ENCODE measurements at places on chromosomes 13 and 19.
A peak's percentile ranks its signal among the peaks of the same experiment; 100 is the strongest.

GRCh38 chr13:51920786-51921185 is 59.0 kb downstream of the CCDC70 start:
- DNase-seq = no peak

DNA sequence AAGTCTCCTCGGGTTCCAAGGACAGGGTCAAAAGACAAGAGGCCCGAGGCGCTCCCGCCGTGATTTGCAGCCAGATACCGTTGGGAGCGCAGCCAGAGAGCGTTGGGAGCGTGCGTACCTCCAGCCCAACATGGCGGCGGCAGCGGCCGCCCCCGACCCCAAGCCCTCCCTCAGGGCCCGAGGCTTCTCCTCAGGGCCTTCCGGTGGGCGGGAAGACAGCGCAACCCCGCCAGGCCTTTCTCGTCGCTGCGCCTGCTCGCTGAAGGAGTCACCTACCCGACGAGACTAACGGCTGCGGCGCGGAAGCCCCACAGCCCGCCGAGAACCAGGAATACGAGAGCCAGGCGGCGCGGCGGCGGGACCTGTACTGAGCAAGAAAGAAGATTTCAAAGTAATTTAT is 3.2 kb upstream of the ZNF850 start:
- DNase-seq = no peak

DNA sequence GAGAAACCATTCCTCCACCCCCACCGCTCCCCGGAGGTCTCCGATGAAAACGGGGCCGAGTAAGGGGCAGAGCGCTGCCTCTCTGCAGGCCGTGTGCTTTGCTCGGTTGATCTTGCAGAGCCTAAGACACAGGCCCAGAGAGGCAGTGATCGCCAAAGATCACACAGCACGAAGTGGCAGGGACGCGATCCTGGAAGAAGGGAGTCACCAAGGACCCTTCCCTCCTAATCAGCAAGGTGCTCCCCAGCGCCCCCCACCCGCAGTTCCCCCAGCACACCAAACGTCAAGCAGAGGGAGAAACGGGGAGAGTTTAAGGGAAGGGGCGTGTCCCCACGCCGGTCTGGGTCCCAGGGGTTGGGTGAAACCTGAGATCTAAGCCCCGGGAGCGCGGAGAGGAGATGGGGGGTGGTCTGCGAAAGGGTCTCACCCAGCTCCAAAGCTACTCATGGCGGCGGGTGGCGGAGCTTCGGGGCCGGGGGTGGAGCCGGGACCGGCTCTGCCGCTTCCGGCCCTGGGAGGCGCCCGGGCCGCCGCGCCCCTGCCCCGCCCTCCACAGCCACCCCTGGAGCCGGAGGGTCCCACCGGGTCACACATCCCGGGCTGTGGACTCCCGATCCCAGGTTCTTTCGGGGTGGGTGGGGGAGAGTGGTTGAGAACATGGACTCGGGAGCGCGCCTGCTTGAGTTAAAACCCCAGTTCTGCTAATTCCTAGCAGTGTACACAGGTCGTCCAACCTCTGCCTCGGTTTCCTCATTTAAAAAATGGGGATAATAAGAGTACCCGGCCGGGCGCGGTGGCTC is at the start of gene EML2:
Gene EML2, minus strand, starts transcription at position 468 of the 800 bp plus-strand sequence. Its CDS starts 21 bp downstream, at position 447.
- DNase-seq = peak; percentile 30

DNA sequence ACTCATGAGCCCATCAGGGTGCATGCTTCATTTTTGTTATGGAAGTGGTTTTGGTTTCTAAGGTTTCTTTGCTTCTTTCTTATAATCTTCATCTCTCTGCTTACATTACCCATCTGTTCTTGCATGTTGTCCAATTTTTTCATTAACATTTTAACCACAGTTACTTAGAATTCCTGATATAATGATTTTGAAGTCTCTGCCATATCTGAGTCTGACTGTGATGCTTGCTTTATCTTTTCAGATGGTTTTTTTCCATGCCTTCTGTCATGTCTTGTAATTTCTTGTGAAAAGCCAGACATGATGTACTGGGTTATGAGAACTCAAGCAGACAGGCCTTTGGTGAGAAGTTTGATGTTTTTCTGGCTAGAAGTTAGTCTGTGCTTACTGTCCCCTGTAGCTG is 8.0 kb upstream of the ARGLU1 start:
- no peak for DNase-seq

DNA sequence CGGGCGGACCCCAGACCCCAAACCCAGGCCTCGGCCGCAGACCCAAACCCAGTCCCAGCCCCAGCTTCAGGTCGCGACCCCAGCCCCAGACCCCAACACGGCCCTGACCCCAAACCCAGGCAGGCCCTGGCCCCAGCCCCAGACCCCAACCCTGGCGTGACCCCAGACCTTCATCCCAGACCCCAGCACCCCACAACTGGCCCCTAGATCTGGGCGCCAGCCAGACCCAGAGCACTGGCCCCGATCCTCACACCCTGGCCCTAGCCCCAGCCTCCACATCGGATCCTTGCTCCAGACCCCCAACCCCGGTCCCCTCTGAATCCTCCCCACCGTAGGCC is 7.5 kb downstream of the MBD3 start:
- DNase-seq = no peak

GRCh38 chr19:16896146-16897028 is 7.6 kb downstream of the F2RL3 start:
- no peak for DNase-seq

GRCh38 chr13:112685896-112686295 is 3.9 kb upstream of the ATP11A start:
- no peak for DNase-seq

DNA sequence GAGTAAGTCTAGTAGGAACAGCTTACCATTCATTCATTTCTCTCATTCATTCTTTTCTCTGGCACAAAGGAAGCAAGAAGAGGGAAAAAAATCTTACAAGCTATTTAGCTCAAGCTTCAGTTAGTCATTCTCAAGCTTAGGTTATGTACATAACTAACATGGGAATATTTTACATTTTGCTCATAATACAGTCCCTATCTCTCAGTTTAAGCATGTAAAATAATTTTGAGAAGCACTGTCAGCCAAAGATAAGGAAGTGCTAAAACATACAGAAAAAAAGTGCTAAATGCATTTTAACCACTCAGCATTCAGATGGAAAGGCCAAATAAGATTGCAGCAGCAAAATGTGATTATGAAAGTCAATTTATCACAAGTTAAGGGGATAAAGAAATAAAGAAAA is 7.9 kb downstream of the RBM26 start:
- no peak for DNase-seq

DNA sequence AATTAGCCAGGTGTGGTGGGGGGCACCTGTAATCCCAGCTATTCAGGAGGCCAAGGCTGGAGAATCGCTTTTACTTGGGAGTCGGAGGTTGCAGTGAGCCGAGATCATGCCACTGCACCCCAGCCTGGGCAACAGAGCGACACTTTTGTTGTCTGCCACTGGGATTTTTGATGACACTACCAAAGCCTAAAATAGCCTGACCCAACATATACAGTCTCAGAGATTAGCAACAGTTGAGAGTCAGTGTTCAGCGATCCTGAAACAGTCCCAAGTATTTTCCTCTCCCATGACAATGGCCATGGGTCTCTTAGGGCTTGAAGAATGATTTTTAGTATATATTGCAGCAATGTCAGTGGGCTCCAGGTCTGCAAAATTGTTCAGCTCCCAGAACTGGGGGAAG is 32.9 kb downstream of the SLC25A30 start:
- no peak for DNase-seq

GRCh38 chr19:5186293-5187050 is 154.1 kb downstream of the PTPRS start:
- no peak for DNase-seq

- DNase-seq = no peak
These were observed 16.1 kb upstream of the SIGLEC6 start for GRCh38 chr19:51547397-51548212.

DNA sequence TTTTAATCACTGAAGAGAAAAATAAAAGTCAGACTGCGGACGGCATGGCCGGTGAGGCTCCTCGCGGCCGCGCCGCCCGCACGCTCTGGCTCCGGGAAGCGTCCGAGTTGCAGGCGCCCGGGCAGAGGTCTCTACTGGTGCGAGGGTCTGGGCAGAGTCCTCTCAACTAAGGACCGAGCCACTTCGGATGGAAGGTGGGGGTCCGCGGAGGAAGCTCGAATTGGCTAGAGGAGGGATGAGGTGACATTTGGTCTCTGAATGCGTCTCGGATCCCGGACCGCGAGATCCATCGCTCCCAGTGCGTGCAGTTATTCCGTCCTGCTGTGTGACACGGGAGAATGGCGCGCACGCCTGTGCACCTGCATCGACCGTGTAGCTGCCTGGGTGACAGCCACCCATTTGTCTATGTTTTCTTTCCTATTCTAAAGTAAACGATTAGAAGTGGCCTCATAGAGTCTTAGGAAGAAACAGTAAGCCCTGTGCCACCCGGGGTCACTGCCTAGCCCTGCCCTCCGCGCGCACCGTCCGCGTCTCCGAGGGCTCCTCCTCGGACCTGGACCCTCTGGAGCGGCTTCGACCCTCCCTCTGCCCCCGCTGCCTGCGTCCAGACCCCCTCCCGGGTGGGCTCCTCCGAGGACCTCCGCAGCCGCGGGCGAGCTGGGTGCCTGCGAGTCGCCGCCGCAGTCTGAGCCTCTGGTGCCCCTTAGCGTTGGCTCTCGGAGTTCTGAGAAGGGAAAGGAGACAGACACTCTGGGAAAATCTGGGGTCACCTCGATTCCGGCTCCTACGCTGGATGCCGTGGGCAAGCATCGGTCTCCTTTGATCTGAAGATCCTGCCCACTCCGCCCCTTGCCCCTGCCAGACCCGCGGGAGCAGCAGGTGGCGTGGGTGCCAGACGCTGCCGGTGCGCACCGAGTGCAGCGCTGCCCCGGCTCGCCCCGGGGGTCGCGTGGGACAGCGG is 347.4 kb downstream of the LIG4 start:
- DNase-seq = no peak

DNA sequence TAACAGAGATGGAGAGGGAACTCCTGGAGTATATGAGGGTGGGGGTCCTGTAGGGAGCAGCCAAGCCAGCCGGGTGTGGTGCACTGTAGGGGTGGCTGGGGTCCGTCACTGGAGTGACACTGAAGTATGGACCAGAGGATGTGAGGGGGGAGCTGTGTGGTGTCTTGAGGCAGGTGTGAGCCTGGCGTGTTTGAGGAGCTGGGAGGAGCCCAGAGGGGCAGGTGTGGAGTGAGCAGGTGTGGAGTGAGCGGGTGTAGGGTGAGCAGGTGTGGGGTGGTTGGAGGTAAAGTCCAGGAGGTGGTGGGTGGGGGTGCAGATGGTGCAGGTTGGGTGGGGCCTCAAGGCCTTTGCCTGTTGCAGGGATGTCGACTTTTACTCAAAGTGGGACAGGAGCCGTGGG is 5.9 kb downstream of the B3GNT8 start:
- DNase-seq = no peak

DNA sequence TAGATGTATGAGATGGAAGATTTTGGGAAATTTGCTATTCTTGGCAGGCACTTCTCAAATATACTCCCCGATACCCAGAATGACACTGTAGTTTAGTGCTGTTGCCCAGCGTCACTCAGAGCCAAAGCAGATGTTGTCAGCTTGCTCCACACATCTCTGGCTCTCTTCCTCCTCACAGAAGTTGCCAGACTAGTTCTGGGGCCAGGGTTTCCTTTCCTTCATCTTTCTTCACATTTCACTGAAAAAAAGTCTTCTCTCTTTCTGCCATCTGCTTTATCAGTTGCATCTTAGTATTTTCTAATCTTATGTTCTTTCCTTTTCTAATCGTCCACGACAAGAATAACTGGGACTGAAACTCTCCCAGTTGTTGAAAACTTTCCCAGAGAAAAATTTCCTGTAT is 251.4 kb downstream of the RGCC start:
- no peak for DNase-seq

DNA sequence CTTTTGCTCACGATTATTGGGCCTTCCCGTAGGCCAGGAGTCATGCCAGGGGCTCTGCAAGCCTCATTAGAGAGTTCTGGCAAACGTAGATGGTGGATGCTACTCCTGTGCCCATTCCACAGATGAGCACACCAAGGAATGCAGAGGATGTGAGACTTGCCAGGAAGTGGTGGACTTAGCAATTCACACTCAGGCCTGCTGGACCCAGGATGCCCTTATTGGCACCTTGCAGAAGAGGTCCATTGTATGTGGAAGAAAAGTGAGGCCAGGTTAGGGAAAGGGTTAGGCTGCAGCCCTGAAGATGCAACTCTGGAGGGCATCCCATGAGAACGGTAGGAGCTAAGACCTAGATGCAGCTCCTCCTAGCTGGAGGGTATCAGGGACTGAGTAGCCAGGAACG is 5.9 kb downstream of the UNC13A start:
- no peak for DNase-seq

- no peak for DNase-seq
These were observed 22.8 kb upstream of the CEBPG start for GRCh38 chr19:33350538-33351309.

- peak; percentile 73 for DNase-seq
These were observed 1.1 kb downstream of the INTS6 start for GRCh38 chr13:51451467-51452360.

GRCh38 chr13:78594456-78594975 is 8.8 kb downstream of the POU4F1 start:
- no peak for DNase-seq

GRCh38 chr19:38385804-38386257 is 2.0 kb downstream of the GGN start:
- DNase-seq = no peak

- no peak for DNase-seq
These were observed 209.8 kb downstream of the FGF14 start for GRCh38 chr13:102191951-102192502.

DNA sequence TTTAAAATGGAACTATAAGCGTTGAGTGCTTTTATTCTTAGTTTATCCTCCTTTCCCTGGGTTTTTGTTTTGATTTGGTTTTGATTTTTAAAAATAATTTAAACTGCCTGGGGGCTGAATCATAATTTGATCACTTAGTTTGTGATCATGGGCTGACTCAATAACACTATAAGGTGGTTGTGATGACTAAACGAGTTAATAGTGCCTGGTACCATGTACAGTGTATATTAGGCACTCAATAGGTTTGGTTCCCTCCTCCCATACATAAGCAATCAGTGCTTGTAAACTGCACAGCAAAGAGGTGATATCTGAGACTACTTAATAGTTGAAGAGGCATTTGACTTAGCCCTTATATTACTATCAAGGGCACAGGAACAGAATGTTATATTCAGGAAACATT is 200.9 kb upstream of the RFC3 start:
- no peak for DNase-seq

DNA sequence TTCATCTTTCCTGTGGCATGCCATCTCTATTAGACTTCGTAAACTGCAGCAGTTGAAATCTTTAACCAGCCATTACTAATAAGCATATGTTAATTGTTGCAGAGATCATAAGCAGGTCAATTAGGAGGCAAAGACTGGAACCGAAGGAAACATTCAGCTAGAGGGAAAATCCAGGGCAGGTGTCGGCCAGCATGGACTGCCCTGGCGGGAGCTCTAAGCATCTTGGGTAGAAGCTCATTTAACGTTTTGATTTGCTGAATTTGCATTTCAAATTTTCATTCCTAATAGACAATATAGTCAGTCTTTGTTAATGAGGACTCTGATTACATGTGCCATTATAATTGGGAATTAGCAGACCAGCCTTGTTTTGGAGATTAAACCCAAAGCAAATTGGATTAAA is 238.6 kb downstream of the POU4F1 start:
- no peak for DNase-seq

DNA sequence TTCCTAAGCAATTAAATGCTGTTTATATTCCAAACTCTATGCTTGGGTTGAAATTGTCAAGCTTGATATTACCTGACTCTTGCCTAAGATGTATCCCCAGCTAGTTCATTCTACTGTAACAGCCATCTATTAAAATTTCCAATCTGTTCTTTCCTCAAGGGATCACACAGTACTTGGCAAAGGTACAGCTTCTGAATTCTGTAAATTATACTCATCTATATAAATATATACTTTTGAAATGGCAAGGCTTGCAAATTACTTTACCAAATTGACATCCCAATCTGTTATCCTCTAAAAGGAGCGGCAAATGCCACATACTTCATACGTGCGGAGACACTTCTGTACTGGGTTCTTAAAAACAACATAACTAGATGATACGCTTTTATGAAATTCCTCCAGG is 330.2 kb downstream of the DNAJC15 start:
- no peak for DNase-seq

Data from memory B cell (primary cell).